NCI-H1105 (cell line): ENCODE measurements at places on chromosomes 13 and 19.

GRCh38 chr13:64428196-64428595, 2801.9 kb downstream of the PCDH9 start:
- DNase-seq: no peak

DNA sequence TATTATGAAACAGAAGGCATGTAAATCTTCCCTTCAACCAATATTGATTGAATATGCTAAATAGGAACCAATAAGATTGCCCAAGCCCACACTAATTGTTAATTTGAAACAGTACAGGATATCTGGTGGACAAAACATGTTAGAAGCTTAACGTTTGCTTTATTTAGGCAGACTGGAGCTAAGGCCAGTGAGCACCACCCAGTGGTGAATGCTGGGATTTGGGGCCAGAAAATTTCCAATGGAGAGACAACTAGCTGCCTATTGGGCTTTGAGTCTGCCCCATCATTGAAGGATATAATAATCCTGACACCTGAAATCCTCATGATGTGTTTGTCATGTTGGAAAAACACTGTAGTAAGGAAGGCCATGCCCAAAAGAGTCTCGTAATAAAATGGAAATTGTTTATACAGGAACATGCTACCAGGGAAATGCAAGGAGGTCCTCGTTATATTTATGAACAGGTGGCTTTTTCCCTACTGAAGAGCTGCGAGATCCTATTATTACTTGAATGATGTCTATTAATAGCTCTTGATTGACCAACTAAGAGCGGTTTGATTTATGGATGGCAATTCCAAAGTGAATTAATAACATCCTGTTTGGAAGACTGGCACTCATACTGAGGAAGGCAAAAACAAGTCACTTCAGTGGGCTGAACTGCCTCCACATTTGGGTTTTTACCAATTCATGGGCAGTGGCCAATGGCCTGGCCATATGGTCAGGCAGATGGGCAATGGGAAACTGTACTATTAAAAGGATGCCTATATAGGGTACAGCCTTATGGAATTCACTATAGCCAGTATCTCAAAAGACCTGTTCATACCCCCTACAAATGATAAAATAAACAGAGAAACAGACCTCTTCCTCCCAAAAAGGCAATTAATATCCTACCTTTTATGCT, 8.7 kb downstream of the SIGLECL1 start:
- DNase-seq: peak; percentile 10

DNA sequence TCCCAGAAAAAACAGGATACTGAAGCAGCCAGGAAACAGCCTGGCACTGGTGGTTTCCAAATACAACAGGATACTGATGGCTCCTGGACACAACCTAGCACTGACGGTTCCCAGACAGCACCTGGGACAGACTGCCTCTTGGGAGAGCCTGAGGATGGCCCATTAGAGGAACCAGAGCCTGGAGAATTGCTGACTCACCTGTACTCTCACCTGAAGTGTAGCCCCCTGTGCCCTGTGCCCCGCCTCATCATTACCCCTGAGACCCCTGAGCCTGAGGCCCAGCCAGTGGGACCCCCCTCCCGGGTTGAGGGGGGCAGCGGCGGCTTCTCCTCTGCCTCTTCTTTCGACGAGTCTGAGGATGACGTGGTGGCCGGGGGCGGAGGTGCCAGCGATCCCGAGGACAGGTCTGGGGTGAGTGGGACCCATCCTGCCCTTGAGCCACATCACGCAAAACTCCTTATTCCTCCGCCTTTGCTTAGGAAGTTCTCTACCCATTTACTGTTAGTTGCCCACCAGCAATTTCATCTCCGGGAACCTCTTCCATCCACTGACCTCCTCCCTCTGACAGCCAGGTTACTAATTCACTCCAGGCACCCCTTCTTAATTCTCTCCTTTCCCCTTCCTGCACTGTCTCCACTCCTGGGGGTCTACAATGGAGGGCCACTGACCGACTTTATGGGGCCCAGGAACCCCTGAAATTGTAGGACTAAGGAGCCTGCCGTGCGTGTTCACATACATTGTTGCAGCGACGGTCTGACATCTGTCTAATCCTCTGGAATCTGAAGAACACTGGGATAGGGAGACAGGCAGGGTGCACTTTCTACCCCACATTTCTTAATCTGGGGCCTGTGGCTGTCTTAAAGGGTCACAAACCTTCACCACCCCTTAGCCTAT, 1.2 kb downstream of the ITPKC start:
- DNase-seq: no peak

DNA sequence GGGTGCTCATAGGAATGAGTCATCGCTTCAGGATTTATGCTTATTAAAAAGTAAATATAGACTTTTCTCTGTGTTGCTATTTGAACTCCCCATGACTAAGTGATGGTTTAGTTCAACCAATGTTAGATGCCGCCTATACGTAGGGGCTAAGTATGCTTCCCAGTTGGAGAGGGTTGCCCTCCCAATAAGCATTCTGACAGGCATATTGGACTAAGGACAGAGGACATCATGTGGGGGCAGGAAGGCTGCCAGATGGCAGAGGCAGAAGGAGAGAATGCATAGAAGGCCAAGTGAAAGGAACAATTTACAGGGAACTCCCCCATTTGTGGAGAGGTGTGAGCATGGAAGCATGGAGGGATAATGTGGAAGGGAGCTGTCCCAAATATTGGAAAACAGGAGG, 318.4 kb upstream of the OBI1 start:
- no peak for DNase-seq

DNA sequence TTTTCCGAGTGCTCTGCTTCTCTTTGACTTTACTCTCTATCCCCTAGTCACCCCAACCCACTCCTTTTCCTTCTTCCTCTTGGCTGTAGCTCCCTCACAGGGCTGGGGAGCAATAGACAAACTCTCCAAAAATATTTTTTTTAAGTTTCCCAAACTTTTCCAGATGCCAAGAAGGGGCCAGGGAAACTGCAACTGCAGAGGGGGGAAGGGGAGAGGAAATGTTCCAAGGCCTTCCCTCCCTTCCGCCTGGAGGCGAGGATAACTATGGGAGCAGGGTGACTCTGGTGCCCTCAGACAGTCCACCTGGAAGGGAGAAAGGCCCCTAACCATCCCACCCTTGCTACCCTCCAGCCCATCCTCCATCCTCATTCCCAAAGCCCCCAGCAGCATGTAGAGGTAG, 49.4 kb downstream of the LYL1 start:
- DNase-seq: no peak

DNA sequence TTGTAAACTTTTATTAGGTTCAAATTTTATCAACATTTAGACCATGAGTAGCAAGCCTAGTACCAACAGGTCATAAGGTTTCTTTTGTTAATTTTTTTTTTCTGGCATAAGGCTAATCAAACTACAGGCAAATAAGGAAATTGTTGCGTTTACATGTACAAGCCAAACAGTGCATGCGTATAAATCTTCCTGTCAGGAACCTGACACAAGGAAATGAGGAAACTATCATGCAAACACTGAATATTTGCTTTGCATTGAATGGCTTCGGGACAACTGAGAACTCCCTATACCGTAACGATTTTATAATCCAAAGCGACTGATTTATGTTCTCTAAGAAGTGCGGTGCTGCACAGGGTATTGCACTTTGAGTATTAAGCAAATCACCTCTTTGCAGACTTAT, 133.0 kb upstream of the TRPC4 start:
- no peak for DNase-seq

- DNase-seq: peak; percentile 36
Observed at GRCh38 chr19:42092350-42092749, 16.4 kb downstream of the ZNF574 start.

DNA sequence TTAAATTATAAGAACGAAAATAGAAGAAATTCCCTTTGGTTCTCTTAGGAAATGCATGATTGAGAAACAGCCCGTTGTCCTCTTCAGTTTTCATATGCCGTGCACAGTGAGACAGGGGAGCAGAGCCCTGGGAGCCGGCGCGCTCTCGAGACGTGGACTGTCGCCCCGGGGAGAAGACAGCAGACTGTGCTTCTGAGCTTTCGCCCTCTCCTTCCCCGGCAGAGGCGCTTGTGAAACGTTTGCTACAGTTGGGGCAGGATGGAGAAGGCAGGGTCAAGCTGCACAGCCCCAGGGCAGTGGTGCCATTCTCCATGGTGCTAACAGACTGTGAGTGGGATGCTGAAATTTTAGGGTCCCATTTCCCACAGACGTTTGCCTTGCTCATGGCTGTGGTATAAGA, 192.2 kb upstream of the KL start:
- DNase-seq: no peak

DNA sequence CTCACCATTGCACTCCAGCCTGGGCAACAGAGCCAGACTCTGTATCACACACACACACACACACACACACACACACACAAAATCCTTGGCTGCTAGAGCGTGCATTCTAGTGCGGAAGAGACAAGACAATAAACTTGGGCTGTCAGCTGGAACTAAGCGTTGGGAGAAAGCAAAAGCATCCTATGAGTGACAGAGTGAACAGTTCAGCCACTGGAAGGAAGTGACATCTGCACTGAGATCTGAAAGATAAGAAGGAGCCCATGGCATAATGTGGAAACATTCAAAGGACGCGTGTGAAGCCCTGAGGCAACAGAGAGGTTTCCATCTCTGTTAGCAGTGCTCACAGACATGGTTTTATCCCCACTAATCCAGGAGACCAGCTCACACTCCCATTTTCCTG, 3.5 kb upstream of the SLC1A5 start:
- no peak for DNase-seq

DNA sequence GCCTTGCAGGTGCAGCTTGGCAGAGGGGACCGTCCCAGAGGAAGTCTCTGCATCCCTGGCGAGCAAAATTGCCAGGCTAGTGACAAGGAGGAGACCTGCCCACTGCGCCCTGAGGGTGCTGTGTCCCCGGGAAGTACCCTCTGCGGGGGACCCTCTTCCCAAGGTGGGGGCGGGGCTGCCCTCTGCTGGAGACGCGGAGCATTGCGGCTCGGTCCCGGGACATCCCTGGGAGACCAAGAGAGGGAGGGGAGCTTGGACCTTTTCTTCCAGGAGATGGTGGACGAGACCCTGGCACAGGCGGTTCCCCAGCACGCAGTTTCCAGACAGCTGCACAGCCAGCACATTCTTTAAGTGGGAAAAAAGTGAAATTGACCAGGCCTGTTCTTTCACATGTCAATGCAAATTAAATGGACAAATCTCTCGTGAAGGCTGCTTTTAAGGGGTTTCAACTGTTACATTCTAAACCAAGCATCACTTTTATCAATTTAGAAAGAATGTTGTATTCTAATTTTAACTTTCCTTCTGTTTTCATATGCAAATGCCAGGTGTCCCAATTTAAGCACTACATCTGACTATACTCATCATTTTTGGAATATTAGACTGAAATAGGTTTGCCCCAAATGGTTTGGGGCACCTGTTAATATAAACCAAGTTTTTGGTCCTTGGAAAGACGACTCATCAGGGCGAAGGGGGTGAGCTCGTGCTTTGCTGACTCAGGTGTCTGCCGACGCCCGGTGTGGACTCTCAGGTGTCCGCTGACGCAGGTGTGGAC, 60.7 kb downstream of the MCF2L start:
- DNase-seq: peak; percentile 41

GRCh38 chr13:21871382-21871781, 200.5 kb downstream of the FGF9 start:
- no peak for DNase-seq

DNA sequence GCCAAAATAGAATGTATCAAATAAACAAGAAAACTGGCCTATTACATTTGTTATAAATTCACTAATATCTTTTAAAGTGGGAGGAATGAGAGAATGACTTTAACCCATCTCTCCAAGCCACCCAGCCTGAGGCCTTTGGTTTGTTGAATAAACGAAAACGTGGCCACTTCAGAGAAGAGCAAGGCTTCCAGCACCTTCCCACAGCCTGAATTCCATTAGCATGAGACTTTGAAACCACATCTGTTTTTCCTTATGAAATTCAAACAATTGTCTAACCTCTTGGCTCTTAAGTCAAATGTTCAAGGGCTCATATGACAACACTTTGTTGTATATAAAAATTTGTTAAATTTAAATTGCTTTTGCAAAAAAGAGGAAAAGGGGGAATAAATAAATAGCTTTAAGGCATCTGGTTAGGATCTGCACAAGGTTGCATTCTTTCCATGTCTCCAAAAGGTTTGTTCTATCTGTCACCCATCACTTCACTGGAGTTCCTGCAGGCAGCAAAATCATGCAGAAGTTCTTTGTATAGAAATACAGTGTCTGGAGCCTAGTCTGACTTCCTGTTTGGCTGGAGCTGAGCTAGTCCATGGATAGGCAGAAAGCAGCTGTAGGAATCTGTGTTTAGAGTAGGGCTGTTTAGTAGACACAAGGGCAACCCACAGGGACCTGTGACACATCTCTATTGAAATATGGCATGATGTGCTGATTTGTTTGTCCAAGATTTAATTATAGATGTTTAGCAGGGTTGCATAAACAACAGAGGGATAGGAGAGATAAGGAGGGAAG, 502.3 kb downstream of the KCTD12 start:
- DNase-seq: no peak

- DNase-seq: no peak
Observed at GRCh38 chr13:52405767-52406494, at the start of gene THSD1. TSS of gene THSD1 (minus strand) at chr13:52406172. CDS start at chr13:52402600, 3,572 bp downstream.

- no peak for DNase-seq
Observed at GRCh38 chr19:13037161-13037560, 41.9 kb downstream of the NFIX start.

DNA sequence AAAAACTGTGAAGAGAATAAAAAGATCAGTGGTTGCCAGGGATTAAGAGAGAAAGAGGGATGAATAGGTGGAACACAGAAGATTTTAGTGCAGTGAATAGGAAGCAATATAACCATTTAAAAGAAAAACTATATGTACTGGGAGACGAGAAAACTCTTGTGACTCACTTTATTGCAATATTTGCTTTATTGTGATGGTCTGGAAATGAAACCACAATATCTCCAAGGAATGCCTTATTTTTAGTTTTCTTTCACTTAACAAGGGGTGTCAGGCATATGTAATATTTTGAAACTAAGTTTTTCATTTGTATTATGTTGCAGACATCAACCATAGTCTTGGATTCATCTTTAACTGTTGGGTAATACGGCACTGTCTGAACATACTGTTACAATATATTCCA, 1308.2 kb downstream of the PCDH9 start:
- no peak for DNase-seq

GRCh38 chr13:99058527-99059495, 80.9 kb upstream of the DOCK9 start:
- no peak for DNase-seq

GRCh38 chr13:49543656-49544055, 41.7 kb downstream of the RCBTB1 start:
- DNase-seq: no peak

DNA sequence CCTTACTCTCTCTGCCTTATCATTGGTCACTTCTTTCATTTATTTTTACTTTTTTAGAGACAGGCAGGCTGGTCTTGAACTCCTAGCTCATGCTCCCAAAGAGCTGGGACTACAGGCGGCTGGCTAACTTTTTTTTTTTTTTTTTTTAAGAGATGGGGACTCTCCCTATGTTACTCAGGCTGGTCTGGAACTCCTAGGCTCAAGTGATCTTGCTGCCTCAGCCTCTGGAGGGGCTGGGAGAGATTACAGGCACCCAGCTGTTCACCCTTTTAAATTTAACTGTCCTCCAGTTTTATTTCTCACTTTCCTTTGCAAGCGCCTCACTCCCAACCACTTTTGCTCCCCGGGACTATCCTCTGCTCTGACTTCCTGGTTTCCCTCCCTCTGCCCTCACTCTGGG, 5.6 kb upstream of the CLDN10 start:
- DNase-seq: no peak
